Right lung (tissue), 10 donors: ENCODE measurements at places on chromosomes 2 and 18. TPM values are rescaled to one million over a fixed set of nuclear protein-coding genes. Genes with fewer than 3 reads are reported as not detected.

GRCh38 chr2:129144082-129144791, 825.6 kb upstream of the HS6ST1 start:
- no peak for DNase-seq

- no peak for DNase-seq
Observed at GRCh38 chr2:42974169-42974720, 181.9 kb upstream of the HAAO start.

- DNase-seq = no peak
Observed at GRCh38 chr18:51066273-51066672, 36.3 kb downstream of the SMAD4 start.

Gene GREB1
- polyA plus RNA-seq = 18.5 TPM

DNA sequence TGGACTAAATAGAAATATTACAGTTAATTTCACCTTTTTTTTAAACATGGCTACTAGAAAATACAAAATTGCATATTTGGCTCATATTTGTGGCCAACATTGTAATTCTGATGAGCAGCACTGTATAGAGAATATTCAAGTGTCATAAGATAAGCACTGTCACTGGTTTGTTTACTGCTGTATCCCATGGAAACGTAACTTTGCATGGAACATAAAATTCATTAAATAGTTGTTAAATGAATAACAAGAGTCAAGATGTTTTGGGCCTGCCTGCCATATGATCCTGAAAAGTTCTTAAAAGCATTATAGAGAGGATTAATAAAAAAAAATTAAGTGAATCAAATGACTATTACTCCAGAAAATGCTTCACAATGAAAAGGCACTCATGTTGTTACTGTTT, 763.7 kb upstream of the CRIM1 start:
- DNase-seq = no peak
